MCF 10A (cell line): ENCODE measurements at places on chromosomes 2 and 18. TPM values are rescaled to one million over a fixed set of nuclear protein-coding genes. Genes with fewer than 3 reads are reported as not detected.

SEMA4F gene
- 5.2 and 7.0 TPM in 2 replicates for total RNA-seq

PLA2R1 gene
- total RNA-seq, result 7.5 and 8.4 TPM in 2 replicates

NR4A2 gene
- 1.4 and 2.6 TPM in 2 replicates for total RNA-seq

ROCK1 gene
- total RNA-seq, result 44.6 and 47.9 TPM in 2 replicates
